ENCODE measurements at places on chromosomes 13 and 19.

DNA sequence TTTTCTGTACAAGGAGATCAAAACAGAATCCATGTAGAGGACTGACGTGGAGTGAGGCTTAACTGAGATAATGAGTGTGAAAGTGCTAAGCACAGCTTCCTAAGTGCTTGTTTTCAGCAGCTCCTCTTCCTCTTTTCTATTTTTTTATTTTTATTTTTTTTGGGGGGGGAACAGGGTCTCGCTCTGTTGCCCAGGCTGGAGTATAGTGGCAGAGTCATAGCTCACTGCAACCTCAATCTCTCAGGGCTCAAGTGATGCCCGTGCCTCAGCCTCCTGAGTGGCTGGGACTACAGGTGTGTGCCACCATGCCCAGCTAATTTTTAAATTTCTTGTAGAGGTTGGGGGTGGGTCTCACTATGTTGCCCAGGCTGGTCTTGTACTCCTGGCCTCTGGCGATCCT is 5.6 kb upstream of the FOSB start:
- DNase-seq, result no peak

DNA sequence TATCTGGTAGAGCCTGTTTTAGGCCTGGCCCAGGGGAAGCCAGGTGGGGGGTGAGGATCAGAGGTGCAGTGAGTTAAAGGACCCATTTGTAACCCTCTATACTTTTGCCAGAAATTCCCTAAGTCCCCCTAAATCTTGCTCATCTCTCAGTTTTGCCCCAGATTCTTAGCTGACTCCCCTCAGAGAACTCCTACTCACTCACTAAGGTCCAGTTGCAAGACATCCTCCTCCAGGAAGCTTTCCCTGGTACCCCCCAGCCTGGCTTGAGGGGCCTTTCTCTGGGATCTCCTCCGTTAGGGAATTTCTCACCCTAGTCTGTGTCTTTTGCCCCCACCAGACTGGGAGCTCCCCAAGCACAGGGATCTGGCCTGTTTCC is 1.9 kb downstream of the TSKS start:
- no peak for DNase-seq

- DNase-seq, result no peak
Observed at GRCh38 chr19:48722196-48722708, 2.7 kb upstream of the MAMSTR start.

GRCh38 chr13:111971891-111972780 is 94.8 kb upstream of the SOX1 start:
- no peak for DNase-seq

DNA sequence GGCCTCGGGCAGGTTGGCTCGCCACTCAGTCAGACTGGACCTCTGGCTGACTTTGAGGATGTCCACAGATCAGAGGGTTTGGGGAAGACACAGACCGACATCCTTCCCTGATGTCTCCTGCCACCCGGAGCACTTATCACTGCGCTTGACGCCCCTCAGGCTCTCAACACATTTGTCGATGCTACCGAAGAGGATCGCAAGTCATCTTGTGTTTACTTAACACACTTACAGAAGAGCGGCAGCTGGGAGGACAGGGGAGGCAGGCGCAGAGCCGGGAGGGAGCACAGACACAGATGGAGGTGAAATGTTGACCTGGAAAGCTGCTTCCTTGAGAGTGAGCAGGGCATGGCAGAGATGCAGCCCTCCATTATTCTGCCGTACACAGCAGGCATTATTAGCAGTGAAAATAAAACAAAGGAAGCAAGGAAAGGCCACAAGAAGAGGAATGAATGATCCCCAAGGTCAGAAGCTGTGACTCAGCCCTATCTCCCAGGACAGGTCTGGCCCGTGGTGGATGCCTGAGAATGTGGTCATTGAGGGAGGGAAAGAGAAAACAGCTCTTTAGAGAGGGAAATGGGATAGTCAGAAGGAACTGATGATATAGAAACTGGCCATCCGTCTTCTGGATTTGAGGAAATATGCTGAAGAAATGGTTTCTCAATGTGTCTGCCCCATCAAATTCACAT is 549.5 kb upstream of the ARGLU1 start:
- DNase-seq, result no peak

GRCh38 chr19:8663920-8664670 is 33.7 kb downstream of the NFILZ start:
- no peak for DNase-seq

DNA sequence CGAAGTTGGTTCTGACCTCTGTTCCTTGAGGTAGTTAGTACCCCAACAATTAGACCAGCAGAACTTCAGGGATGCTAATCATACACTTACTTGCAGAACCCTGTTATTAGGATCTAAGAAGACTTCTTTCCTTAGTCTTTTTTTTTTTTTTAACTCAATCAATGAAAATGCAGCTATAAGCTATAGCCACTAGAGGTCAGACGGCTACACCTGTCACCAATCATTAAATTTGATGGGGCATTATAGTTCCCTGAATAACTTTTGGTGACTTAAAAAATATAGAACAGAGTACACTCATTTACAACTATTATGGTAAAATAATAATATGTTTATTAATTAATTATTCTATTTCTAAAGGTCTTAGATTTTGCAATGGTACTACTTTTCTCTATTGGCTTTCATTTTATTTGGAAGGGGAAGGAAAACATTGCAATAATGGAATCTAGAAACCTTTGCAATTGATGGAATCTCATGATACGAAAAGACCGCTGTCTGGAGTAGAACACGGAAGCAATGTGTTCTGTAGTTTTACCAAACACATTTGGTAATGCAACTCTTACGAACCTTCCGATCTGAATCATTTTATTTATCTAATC is 483.2 kb downstream of the DIAPH3 start:
- DNase-seq, result peak; percentile 13

DNA sequence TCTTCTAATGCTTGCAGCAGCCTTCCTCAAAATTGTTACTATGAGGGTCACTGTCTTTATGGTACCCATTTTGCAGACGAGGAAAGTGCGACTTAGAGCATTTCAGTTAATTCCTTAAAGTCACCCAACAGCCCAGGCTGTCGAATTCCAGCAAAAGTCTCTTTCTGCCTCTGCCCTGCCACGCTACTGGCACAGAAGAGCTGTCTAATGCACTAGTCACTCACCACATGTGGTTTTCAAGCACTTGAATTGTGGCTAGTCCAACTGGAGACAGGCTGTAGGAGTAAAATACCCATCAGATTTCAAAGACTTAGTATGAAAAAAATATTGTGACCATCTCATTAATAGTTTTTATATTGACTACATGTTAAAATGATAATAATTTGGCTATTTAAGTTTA is 1.7 kb downstream of the FPR1 start:
- no peak for DNase-seq

DNA sequence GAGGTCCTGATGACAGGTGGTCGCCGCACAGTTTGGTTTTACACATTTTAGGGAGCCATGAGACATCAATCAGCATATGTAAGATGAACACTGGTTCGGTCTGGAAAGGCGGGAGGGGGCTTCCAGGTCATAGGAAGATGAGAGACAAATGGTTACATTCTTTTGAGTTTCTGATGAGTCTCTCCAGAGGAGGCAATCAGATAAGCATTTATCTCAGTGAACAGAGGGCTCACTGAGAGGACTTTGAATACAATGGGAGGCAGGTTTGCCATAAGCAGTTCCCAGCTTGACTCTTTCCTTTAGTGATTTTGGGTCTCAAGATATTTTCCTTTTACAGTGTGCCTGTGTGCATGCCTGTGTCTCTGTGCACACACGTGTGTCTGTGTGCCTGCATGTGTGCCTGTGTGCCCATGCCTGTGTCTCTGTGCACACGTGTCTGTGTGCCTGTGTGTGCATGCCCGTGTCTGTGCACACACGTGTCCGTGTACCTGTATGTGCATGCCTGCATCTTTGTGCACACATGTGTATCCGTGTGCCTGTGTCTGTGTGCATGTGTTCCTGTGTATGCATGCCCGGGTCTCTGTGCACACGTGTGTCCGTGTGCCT is 35.5 kb upstream of the TMEM255B start:
- no peak for DNase-seq

DNA sequence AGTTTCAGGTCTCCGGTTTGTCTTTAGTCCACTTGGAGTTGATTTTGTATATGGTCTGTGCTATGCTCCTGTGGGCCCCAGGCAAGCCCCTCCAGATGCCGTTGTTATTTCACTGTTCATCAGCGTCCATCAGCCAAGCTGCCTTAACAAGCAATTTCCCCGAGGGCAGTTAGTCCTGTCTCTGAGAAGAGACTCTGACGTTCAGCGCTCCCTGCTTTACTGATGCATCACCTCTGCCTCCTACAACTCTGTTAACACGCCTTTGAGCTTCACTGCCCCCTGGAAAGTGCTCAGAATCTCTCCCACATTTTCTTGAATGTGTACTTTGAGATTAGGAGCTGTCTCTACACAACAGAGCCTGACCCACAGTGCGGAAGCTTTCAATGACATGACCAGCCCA is 41.8 kb upstream of the UBAC2 start:
- DNase-seq, result no peak

DNA sequence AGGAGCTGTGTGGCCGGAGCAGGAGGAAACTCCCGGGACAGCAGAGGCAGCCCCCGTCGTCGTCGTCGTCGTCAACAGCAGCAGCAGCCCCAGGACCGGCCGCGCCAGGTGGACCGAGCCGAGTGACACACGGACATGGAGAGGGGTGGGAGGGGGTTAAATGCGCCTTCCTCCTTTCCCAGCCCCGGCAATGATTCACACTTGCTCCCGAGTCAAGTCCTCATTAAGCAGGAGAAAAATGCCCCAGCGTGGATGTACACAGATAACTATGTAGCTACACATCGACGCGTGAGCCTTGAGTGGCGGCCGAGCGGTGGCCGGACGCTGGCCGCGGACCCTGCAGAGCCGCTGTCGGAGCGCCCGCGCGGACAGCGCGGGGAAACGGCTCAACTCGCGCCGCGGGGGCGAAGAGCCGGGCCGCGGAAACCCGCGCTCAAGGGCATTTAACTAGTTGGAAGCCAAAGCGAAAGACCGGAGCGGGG is 645 bp downstream of the UBL3 start:
- DNase-seq, result no peak

DNA sequence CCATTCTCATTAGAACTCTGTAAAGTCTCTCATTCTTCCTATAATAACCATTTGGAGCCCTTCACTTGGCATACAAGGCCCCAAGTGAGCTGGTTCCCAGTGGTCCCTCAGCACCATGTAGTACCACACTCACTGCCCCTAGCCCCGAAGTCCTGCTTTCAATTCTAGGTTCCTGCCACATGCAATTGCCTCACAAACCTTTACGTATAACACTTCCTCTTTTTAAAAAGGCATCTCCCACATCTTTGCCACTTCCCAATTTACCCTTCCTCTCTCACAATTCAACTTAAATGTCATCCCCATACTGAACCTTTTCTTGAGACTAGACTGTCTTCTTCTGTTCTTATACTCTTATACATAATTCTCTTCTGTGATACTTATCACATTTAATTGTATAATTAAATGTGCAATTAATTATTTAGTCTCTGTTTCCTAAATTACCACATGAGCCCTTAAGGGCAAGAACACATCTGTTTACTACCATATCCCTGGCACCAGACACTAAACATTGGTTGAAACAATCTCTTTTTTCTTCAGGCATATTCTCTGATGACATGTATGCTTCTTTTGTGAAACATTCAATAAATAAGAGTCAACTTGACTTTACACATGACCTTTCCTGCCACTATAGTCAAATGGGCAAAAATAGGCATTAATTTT is 304.0 kb downstream of the SPRY2 start:
- DNase-seq, result no peak

GRCh38 chr13:46332772-46333171 is 54.3 kb downstream of the RUBCNL start:
- DNase-seq, result no peak

GRCh38 chr13:113116871-113117271 is 5.7 kb upstream of the F10 start:
- DNase-seq, result no peak

DNA sequence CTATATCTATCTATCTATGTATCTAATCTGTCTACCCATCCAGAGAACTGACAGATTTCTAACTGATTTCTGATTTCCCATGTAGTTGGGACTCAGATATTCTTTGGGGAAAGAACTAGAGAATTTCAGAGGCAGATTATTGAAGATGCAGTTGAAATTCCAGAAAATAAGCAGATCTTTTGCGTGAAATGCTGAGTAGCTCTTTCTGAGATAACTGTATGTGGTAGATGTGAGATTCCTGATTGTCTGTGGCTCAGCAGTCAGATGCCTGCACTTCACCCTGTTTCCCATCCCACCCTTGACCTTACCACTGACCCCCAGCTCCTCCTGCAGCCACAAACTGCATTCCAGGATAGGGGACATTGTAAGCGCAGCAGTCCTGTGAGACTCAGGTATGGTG is 61.5 kb downstream of the DGKH start:
- no peak for DNase-seq
